Dorsolateral prefrontal cortex (tissue), 122 donors: ENCODE measurements at places on chromosomes 5 and 9.

- no peak for DNase-seq
These were observed 191.0 kb downstream of the PJA2 start for GRCh38 chr5:109218818-109219217.

- DNase-seq, result no peak
These were observed 527.7 kb upstream of the WWC1 start for GRCh38 chr5:167763772-167764171.

DNA sequence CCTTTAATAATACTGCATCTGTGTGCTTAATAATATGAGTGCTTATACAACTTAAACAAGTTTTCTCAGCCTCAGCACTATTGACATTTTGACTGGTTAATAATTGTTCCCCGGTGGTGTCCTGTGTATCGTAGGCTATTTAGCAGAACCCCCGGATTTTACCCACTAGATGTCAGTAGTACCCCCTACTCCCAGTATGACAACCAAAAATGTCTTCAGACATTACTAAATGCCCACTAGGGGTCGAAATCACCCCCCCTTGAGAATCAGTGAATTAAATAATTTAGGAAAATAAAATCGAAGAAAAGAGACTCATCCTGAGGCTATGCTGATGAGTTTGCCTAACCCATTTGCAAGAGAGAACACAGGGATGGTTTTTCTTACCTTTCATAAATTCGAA lies 166.3 kb downstream of the ATP10B start:
- DNase-seq, result no peak

DNA sequence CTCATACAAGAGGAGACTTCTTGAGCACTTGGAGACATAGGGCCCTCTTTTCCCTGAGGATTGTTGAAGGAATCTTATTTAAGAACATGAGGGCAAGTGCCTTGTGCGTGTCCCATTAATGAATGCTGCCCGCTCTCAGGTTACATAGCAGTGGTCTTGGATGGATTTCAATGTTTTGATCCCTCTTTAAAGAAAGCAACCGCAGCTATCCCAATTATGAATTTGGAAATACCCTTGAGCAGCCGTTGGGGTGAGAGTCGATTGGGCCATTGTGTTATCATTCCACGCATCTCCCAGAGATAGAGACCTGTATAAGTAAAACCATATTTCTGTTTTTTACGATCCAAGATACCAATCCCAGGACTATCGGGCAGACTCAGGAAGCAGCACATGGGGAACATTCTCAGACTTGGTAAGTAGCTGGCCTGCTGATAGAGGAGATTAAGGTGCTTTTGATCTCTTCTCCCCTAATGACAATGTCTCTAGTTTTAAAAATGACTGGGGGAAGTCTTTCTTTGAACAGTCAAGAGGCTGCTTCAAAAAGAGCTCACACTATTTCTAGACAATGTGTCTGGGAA lies 145.3 kb downstream of the MACROH2A1 start:
- no peak for DNase-seq

DNA sequence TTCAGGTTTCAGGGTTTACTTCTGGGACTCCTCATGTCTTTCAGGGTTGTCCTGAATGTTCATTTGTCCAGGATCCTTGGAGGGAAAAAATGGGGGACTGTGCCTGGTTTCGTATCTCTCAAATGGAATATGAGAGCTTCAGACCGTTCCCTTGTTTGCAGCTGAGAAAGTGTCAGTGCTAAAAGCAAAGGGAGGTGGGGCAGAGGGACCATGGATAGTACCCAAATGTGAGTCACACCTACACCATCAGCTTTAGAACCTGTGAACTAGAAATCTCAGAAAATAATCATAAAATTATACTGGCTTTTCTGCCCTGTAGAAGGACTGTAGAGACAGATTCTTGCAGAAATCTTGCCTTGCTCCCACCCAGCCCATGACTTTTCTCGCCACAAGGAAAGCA lies 84.3 kb upstream of the TAF11L2 start:
- no peak for DNase-seq

- DNase-seq, result no peak
These were observed 273.8 kb upstream of the TARS1 start for GRCh38 chr5:33166948-33167347.

GRCh38 chr9:76353280-76353679 lies 40.9 kb downstream of the RFK start:
- no peak for DNase-seq

GRCh38 chr9:33787839-33788238 lies 7.5 kb upstream of the PRSS3 start:
- no peak for DNase-seq

DNA sequence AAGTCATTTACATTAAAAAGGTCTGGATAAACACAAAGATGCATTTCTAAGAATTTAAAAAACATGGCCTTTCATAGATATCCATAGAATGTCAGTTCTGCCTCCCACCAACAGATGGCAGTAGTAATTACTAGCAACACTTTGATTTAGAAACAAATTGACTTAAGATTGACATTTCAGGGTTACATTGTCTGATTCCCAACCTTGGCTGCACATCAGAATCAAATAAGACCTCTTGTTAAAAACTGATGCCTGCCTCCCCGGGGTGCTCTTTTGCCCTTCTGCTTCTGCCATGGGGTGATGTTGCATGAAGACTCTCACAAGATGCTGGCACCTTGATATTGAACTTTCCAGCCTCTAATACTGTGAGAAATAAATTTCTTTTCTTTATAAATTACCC lies 146.2 kb upstream of the GPR151 start:
- DNase-seq, result no peak

GRCh38 chr9:88791105-88791805 lies 200.0 kb upstream of the S1PR3 start:
- DNase-seq, result no peak

- no peak for DNase-seq
These were observed 296.3 kb upstream of the SMARCA2 start for GRCh38 chr9:1718836-1719235.

- no peak for DNase-seq
These were observed 26.1 kb downstream of the GLT6D1 start for GRCh38 chr9:135612981-135613910.

DNA sequence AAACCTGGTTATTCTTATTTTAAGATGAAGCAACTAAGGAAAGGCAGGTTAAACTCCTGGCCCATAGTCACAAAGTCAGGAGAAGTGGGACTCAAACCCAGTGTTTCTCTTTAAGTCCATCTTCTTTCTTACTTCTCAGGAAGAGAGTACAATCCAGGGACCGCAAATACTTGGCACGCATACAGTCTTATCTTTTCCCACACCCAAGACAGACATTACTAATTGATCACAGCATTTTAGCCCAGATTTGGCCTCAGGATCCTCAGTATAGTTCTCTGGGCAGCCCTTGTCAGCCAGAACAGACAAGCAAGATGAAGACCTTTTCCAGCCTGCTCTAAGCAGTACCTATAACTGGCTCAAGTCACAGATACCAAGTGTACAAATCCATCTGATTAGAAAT lies 125.5 kb upstream of the RAI14 start:
- no peak for DNase-seq

DNA sequence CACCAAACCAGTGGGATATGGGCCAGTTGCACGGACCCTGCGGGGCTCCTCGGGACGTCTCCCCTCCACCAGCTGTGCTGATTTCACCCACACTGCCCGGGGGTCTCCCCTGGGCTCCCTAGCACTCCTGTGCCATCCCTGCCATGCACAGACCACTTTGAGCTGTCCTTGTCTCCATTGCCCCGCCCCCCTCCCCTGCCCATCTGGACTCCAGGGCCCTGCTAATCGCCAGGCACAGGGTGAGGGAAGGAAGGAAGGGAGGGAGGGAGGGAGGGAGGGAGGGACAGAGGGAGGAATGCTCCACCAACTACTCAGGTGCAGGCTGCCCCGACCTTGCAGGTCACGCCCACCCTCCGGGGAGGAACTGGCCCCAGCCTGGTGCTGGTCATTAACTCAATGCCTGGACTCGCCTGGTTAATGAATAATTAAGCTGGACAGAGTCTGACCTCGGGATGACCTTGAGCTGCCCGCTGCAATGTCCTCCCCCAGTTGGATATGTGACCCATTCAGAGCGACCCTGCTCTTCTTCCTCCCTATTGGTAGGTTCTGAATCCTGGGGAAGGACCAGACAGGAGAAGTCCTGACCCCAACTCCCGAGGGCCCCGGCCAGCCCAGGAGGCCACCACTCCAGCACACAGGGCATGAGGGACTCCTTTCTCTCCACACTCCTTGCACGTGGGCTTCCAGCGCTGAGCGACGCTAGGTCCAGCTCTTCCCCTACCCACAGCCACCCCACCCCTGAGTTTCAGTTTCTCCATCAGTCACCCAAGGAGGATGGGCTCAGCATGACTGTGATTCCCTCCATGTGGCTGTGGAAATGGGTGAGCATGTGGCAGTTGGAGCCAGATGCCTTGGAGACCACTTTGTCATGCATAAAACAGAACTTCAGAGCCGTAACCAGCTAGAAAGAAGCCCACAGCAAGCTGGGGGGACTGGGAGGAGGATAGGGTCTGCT lies 62.1 kb downstream of the C9orf50 start:
- no peak for DNase-seq

- no peak for DNase-seq
These were observed 2.3 kb downstream of the AFAP1L1 start for GRCh38 chr5:149273950-149274349.

GRCh38 chr5:161546470-161547301 lies at the start of gene GABRB2:
Gene GABRB2 (minus strand): TSS chr5:161546725. CDS start chr5:161546643, 82 bp downstream.
- peak; percentile 64 for DNase-seq

GRCh38 chr9:130890870-130891687 lies 5.5 kb downstream of the QRFP start:
- DNase-seq, result no peak

- no peak for DNase-seq
These were observed 14.1 kb upstream of the ANP32B start for GRCh38 chr9:97969014-97969413.

DNA sequence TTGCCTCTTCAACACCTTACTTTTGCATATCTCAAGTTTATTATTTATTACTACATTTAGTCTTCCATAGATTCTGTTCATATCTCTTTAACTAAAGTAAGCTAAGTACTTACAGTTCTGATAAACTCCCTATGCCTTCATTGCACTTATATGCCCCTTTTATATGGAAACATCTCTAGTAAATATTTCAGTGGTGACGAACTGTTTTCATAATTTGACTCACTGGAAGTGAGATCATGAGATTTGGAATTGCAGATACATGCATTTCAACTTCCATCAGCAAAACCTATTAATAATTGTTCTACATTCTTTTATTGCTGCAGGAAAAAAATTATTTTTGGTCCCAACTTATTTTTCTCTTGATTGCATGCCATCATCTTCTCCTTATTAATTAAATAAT lies 263.5 kb downstream of the CD180 start:
- no peak for DNase-seq

DNA sequence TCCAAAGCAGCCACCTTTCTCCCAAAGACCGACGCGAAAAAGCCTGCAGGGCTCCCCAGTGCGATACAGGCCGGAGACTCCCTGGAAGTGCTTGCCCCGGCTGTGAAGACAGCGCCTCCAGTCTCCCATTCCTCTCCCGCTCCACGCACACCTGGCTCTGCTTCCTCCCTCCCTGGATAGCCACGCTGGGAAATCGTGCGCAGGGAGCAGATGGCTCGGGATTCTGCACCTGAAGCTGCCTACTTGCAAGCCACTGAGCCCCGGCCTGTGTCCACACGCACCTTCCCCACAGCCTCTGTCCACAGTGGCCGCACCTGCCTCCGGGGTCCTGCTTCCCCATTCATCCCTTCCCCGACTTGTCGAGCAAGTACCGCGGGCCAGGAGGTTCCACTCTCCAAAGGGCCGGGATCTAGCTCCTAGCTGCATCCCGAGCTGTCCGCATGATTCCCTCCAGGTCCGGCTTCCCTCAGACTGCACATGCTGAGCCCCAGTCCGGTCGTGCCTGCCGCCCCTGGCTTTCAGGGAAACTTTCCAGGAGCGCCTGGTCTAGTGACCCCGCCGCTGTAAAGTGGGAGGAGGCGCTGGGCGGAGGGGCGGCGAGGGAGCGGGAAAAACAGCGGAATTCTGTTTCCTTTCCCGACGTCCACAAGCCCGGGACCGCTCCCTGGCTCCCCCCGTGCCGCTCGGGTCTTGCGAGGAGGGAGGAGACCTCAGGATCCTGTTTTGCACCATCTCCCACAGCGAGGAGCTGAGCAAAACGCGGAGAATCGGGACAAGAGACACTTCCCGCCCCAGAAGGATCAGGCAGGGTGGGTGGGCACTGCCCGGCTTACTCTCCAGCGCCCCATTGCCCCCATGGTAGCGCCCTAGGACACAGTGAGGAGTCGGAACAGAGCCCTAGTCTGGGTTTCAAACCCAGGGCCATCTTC lies 2.0 kb downstream of the SEMA6A start:
- DNase-seq, result peak; percentile 67

GRCh38 chr5:80825786-80826460 lies 134.2 kb upstream of the RASGRF2 start:
- no peak for DNase-seq

DNA sequence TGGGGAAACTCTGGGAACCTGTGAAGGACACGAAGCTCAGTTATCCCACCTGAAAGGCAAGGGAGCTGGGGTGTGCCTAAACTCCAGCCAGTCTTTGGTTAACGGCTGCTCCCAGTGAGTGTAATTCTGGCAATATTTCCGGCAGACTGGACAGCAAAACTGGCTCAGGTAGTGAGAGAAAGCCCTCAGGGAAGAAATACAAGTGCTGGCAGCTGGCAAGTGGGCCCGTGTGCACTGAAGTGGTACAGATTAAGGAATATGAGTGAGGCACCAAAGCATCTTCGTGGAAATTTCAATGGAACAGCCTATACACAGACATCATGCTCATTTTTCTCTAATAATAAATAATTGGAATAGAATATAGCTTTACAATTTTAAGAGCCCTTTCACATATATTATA lies 56.2 kb downstream of the ABHD17B start:
- DNase-seq, result no peak

GRCh38 chr5:1094670-1095190 lies 17.1 kb downstream of the SLC12A7 start:
- DNase-seq, result no peak

- DNase-seq, result no peak
These were observed 34.1 kb downstream of the WHRN start for GRCh38 chr9:114471157-114471556.

DNA sequence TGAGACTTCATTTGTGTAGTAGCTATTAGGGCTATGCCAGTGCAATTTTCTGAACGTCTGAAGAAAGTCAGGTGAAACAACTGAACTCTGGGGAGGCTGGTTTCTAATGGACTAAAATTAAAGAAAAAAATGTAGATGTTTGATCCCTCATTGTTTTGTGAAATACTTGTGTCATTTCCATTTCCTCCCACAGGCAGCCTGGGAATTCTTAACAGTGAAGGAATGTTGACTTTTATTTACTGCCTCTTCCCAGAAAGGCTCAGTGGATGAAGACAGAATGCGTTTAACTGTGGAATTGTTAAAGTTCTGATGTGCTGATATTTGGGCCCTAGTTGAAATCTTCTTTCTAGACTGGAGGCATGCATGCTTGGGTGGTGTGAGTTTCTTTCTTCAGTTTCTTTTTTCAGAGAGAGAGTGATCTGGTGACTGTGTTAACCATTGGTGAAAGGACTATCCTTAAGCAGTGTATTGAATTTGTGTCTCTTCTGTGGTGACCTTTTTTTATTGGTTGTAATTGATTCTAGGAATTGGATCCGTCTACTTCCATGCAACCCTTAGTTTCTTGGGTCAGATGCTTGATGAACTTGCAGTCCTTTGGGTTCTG lies 15.5 kb downstream of the ACER2 start:
- DNase-seq, result no peak

GRCh38 chr5:102554082-102554481 lies 55.3 kb upstream of the SLCO6A1 start:
- no peak for DNase-seq
